Mammary epithelial cell (primary cell): ENCODE measurements at places on chromosomes 1 and 21. TPM values are rescaled to one million over a fixed set of nuclear protein-coding genes. Genes with fewer than 3 reads are reported as not detected.

Gene OR2L13
- polyA plus RNA-seq, result not detected

Gene TMEM82
- not detected for polyA plus RNA-seq

Gene MAPKAPK2
- polyA plus RNA-seq, result 57.4 TPM

Gene CD1E
- polyA plus RNA-seq, result not detected

Gene CIART
- 10.2 TPM for polyA plus RNA-seq

Gene C4BPA
- not detected for polyA plus RNA-seq

Gene CRP
- polyA plus RNA-seq, result not detected

Gene KRTAP19-1
- polyA plus RNA-seq, result not detected

Gene TMPRSS2
- polyA plus RNA-seq, result not detected

Gene MR1
- 18.0 TPM for polyA plus RNA-seq

Gene MROH9
- polyA plus RNA-seq, result not detected

Gene SLC45A1
- 0.28 TPM for polyA plus RNA-seq

Gene FNBP1L
- polyA plus RNA-seq, result 15.4 TPM

Gene KCNK1
- polyA plus RNA-seq, result 20.8 TPM

Gene CHI3L1
- 0.33 TPM for polyA plus RNA-seq

Gene GABPA
- 6.6 TPM for polyA plus RNA-seq

Gene SEC16B
- 0.99 TPM for polyA plus RNA-seq

Gene GBP7
- not detected for polyA plus RNA-seq

Gene ZNF697
- polyA plus RNA-seq, result 1.8 TPM

Gene HES2
- 29.0 TPM for polyA plus RNA-seq

Gene DFFA
- polyA plus RNA-seq, result 60.8 TPM

Gene HOOK1
- 1.9 TPM for polyA plus RNA-seq

Gene ABCD3
- 19.5 TPM for polyA plus RNA-seq

Gene GTF2B
- 26.6 TPM for polyA plus RNA-seq

Gene GCLM
- 108 TPM for polyA plus RNA-seq

Gene RLF
- 6.3 TPM for polyA plus RNA-seq

Gene TFB2M
- polyA plus RNA-seq, result 13.7 TPM

Gene HPDL
- polyA plus RNA-seq, result 0.76 TPM

Gene SPRR4
- 0.11 TPM for polyA plus RNA-seq

Gene TMEM53
- 13.0 TPM for polyA plus RNA-seq

Gene SERPINC1
- polyA plus RNA-seq, result 0.09 TPM

Gene SYT11
- polyA plus RNA-seq, result 0.11 TPM
